ENCODE measurements at places on chromosomes 12 and 14. TPM values are rescaled to one million over a fixed set of nuclear protein-coding genes. Genes with fewer than 3 reads are reported as not detected.

GRCh38 chr12:96070670-96071279 lies 35.4 kb upstream of the LTA4H start:
- peaks cover 1% of the 10 kb centered on the region for H3K27me3 ChIP-seq
- DNase-seq = no peak
- no peaks in the 10 kb centered on the region for H3K36me3 ChIP-seq
- no peak overlapping the region for H3K27ac ChIP-seq

GRCh38 chr12:70724444-70724843 lies 87.2 kb upstream of the PTPRB start:
- peaks cover 4% of the 10 kb centered on the region for H3K27me3 ChIP-seq
- H3K36me3 ChIP-seq = no peaks in the 10 kb centered on the region
- H3K4me1 ChIP-seq = peaks cover 5% of the 10 kb centered on the region
- no peak overlapping the region for H3K27ac ChIP-seq
- no peak for DNase-seq

DNA sequence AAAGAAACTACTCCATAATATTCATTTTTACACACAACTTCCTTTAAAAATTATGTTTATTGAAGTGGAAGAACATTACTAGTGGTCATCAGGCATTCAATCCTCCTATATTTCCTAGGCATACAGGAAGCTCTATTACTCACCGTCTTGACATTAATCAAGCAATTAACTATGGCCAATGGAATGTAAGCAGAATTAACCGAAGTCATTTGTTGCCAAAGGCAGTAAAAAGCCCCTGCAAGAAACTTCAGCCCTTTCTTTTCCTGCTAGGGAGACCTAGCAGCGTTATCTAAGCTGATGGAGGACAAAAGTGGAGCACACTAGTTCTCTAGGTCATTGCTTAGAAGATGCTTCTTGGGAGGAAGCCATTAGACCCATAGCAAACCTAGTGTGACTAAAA lies 399.6 kb downstream of the KCNH5 start:
- no peaks in the 10 kb centered on the region for H3K27me3 ChIP-seq
- H3K4me3 ChIP-seq = no peak overlapping the region
- H3K36me3 ChIP-seq = no peaks in the 10 kb centered on the region

DNA sequence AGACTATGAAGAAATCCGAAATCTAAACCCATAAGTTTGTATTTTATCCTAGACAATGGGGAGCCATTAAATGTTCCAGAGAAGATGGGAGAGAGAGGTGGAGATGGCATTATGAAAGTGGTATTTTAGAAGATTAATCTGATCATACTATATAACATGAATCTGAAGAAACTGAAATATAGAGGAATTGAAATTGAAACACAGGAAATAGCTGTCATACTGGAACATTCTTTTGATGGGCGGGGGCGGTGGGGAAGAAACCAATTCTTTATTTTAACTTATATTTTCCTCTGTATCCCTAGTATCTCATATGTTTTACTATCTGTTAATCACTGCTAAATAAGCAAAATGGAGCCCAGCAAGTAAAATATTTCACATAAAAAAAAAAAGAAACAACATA lies 27.0 kb upstream of the FOXN3 start:
- DNase-seq = peak; percentile 54
- H3K4me3 ChIP-seq = peak overlapping the region; percentile 10
- H3K4me1 ChIP-seq = peaks cover 44% of the 10 kb centered on the region
- H3K27ac ChIP-seq = peak overlapping the region; percentile 64
- H3K27me3 ChIP-seq = no peaks in the 10 kb centered on the region

The ITPK1 gene
- 28.1 TPM for total RNA-seq

The KRT79 gene
- not detected for total RNA-seq

The HOXC10 gene
- total RNA-seq = not detected

The LDHB gene
- 1,884 TPM for total RNA-seq

GRCh38 chr12:82366197-82366596 lies 7.9 kb downstream of the METTL25 start:
- H3K4me1 ChIP-seq = peaks cover 7% of the 10 kb centered on the region
- no peak overlapping the region for H3K4me3 ChIP-seq

The CAPZA3 gene
- not detected for total RNA-seq

The RNASE1 gene
- not detected for total RNA-seq

DNA sequence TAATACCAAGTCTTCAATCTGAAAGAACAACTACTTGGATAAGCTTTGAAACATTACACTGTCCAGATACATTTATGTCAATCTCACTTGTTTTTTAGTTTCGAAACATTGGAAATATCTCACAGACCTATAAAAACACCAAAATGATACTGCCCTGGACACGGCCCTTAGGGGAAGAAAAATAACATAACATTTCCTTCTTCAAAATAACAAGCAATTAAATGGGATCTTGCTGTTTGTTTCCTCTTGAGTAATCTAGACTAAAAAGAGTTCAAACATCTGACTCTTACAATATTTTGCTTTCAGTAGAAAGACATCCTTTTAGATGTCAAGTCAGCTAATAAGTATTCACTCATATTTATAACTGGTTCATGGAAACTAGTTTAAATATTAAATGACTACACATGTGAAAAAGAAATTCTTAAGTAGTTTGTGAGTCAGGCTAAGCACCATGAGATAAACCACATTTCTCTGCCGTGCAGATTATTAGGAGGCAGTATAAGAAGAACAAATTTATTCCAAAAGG lies 87.5 kb downstream of the EPS8 start:
- no peaks in the 10 kb centered on the region for H3K36me3 ChIP-seq
- peaks cover 4% of the 10 kb centered on the region for H3K27me3 ChIP-seq
- H3K4me1 ChIP-seq = peaks cover 32% of the 10 kb centered on the region
- no peak overlapping the region for H3K27ac ChIP-seq
- H3K4me3 ChIP-seq = no peak overlapping the region
- DNase-seq = no peak

The RASSF3 gene
- total RNA-seq = 40.7 TPM

DNA sequence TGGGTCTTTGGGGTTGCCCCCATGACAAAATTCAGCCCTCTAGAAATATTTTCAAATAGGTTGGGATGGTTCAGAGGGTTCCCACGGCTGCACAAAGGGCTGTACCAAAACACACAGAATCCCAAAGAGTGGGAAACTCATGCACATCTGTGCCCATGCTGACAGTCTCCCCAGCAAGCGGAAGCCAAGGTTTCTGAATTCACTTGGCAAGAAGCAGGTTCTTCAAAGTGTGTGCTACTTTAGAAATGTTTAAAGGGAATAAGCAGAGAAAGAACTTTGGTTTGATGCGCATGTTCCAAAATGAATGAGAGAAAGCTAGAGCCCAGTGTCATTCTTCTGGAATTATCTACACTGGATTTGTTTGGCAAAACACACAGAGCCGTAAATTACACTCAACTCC lies 46.7 kb downstream of the FOXN3 start:
- H3K36me3 ChIP-seq = peaks cover 14% of the 10 kb centered on the region
- H3K4me1 ChIP-seq = peaks cover 53% of the 10 kb centered on the region
- no peak for DNase-seq
- H3K4me3 ChIP-seq = no peak overlapping the region
- H3K27ac ChIP-seq = no peak overlapping the region

The MLEC gene
- 93.7 TPM for total RNA-seq
